ENCODE measurements at places on chromosomes 13 and 19.

DNA sequence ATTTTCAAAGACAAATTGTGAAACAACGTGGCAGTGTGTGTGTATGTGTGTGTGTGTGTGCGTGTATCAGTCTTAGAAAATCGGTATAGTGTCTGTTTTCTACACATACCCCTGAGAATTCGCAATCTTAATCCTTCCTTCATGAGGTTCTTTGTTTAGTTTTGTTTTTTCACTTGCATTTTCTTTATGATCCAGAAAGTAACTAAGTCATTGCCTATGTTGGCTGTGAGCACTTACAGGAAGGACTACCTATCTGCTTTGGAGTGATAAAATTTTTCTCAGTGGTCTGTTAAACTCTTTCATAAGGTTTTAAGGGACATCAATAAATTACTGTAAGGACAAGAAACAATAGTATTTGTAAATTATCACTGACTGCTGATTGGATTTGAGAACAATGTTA lies 1587.1 kb downstream of the PCDH9 start:
- no peaks in the 10 kb centered on the region for H3K27me3 ChIP-seq
- no peak overlapping the region for H3K4me3 ChIP-seq
- H3K4me1 ChIP-seq = no peaks in the 10 kb centered on the region
- no peaks in the 10 kb centered on the region for H3K36me3 ChIP-seq

DNA sequence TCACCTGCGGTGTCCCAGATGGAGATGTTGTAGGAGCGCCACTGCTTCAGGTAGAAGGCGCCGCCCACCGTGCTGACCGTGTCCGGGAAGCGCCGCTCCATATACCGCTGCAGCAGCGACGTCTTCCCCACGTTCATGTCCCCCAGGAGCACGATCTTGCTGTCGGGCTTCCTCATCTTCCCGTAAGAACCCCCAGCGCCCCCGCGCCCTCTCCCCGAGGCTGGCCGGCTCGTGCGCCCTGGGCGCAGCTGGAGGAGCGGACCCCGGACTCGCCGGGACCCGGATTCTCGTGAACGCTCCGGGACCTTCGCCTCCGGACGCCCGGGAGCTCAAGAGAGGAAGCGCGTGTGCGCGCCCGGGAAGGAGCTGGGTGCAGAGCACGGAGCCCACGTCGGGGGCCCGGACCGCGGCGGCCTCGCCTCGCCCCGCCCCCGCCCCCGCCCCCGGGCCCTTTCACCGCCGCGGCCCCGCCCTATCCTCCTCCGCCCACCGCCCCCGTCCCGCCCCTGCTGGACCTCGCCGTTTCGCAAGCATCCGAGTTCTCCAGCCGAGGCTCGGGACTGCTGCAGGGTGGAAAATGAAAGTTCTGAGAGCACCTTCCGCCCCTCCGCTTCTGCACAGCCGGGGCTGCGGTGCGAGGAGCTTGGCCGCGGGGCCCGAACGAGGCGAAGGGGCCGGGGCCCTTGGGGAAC lies at the start of gene RAB20:
Gene RAB20, minus strand, starts transcription at position 379 of the 692 bp plus-strand sequence. Its CDS starts 203 bp downstream, at position 176.
- no peak within 1 kb of the TSS for H3K27ac ChIP-seq
- peak; percentile 84 for DNase-seq
- H3K36me3 ChIP-seq = peaks cover 8% of the 10 kb centered on the region
- H3K4me3 ChIP-seq = peak within 1 kb of the TSS; percentile 94
- H3K4me1 ChIP-seq = peaks cover 13% of the 10 kb centered on the region

DNA sequence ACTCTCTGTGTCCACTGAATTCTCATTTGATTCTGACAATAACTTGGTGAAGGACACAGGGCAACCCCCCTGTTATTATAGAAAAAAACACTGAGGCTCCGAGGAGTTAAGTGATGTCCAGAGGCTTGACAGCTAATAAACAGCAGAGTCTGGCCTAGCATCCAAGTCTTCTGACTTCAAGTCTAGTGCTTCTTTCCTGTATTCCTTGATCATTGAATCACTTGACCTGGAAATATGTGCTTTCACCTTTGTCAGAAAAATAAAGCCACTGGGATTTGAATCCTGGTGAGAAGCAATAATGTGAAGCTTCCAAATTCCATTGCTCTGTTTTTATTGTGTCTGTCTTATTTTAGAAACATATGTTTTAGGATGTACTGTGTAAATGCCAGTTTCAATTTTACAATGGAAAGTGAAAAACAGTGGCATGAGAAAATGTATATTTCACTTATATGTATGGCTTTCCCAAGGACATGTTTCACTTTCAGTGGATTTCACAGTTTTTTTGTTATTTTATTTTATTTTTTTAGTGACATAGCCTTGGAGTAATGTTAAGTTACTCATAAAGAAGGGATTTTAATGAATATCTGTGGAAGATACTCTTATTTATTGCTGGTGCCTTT lies 190.2 kb downstream of the GPC6 start:
- H3K27ac ChIP-seq = no peak overlapping the region
- no peak for DNase-seq
- H3K4me3 ChIP-seq = no peak overlapping the region
- no peaks in the 10 kb centered on the region for H3K27me3 ChIP-seq
- H3K36me3 ChIP-seq = no peaks in the 10 kb centered on the region

GRCh38 chr13:94666065-94666464 lies 46.3 kb downstream of the SOX21 start:
- H3K27me3 ChIP-seq = no peaks in the 10 kb centered on the region
- H3K4me3 ChIP-seq = no peak overlapping the region
- DNase-seq = no peak
- no peaks in the 10 kb centered on the region for H3K36me3 ChIP-seq

GRCh38 chr19:737591-738093 lies 13.3 kb upstream of the MISP start:
- no peak overlapping the region for H3K27ac ChIP-seq
- no peak overlapping the region for H3K4me3 ChIP-seq
- DNase-seq = peak; percentile 81
- H3K27me3 ChIP-seq = no peaks in the 10 kb centered on the region
- H3K4me1 ChIP-seq = no peaks in the 10 kb centered on the region

DNA sequence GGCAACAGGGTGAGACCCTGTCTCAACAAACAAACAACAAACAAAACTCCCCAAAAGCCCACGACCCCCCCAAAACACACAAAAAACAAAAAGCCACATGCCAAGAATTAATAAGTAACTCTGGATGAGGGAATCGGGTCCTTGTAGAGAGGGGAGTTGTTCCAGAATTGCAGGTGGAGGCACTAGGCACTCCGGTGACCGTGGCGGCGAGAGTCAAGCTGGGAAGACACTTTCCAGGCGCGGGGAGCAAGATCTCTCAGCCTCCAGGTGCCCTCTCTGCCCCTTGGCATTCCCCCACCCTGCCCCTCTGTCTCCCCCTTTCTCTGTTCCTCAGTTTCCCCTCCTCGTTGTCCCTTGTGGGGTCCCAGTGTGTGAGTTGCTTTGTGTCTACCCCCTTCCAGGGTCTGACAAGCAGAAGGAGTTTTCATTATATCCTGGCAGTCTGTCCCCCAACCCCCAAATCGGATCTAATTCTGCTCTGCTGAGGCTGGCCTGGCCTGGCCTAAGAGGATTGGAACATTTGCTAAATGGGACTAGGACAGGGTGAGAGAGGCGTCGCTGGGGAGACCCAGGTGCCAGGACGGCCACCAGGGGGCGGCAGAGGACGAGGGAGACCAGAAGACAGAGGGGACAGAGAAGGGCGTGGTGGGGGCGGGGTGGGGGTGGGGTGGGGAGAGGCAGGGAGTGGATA lies 8.3 kb upstream of the CRX start:
- peak; percentile 93 for DNase-seq
- no peaks in the 10 kb centered on the region for H3K36me3 ChIP-seq
- H3K27ac ChIP-seq = no peak overlapping the region
- H3K4me3 ChIP-seq = no peak overlapping the region
- no peaks in the 10 kb centered on the region for H3K27me3 ChIP-seq
- H3K4me1 ChIP-seq = no peaks in the 10 kb centered on the region

DNA sequence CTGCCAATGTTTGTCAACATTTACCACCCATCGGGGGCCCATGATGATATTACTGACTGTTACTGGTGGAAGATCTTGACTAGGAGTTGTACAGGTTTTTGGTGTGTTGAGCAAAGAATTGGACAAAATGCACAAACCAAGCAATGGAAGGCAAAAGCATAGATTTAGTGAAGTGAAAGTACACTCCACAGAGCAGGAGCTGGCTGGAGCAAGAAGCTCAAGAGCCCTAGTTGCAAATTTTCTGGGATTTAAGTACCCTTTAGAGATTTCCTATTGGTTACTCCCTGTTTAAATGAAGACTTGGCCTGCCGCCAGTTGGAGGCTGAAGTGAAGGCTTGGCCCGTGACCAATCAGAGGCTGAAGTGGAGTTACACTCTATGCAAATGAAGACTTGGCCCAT lies 128.6 kb upstream of the KL start:
- H3K27me3 ChIP-seq = no peaks in the 10 kb centered on the region
- DNase-seq = no peak
- no peaks in the 10 kb centered on the region for H3K4me1 ChIP-seq

GRCh38 chr19:20879501-20879900 lies 43.5 kb upstream of the ZNF85 start:
- H3K36me3 ChIP-seq = peaks cover 29% of the 10 kb centered on the region
- DNase-seq = no peak

DNA sequence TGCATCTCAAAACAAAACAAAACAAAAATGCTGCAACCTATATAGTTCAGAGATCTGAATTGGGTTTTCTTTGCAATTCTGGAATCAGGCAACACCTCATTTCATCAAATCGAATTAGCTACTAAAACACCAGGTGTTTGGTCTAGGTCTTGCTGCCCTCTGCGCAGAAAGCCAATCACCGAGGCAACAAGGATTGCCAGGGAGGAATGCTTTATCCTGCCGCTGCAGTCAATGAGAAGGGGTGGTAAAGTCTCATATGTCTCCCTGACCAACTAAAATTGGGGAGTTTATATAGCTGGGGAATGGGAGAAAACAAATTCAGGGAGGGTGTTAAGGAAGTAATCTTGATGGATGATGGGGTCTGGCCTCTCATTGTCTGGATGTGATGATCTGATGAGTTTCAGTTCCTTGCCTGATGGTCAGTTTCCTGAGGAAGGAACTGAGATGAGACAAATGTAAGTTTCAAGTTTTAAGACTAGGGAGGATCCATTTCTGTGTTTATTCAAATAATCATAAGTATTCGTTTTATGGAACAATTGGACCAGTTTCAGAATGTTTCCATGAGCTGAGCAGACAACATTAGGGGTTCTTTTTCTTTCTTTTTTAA lies 5.0 kb upstream of the YJU2 start:
- no peaks in the 10 kb centered on the region for H3K4me1 ChIP-seq
- H3K27ac ChIP-seq = no peak overlapping the region
- no peak overlapping the region for H3K4me3 ChIP-seq
- H3K36me3 ChIP-seq = no peaks in the 10 kb centered on the region

- no peak overlapping the region for H3K27ac ChIP-seq
- no peak overlapping the region for H3K4me3 ChIP-seq
- no peaks in the 10 kb centered on the region for H3K27me3 ChIP-seq
- no peaks in the 10 kb centered on the region for H3K36me3 ChIP-seq
- H3K4me1 ChIP-seq = no peaks in the 10 kb centered on the region
These were observed 35.3 kb downstream of the RGCC start for GRCh38 chr13:41492432-41493260.

DNA sequence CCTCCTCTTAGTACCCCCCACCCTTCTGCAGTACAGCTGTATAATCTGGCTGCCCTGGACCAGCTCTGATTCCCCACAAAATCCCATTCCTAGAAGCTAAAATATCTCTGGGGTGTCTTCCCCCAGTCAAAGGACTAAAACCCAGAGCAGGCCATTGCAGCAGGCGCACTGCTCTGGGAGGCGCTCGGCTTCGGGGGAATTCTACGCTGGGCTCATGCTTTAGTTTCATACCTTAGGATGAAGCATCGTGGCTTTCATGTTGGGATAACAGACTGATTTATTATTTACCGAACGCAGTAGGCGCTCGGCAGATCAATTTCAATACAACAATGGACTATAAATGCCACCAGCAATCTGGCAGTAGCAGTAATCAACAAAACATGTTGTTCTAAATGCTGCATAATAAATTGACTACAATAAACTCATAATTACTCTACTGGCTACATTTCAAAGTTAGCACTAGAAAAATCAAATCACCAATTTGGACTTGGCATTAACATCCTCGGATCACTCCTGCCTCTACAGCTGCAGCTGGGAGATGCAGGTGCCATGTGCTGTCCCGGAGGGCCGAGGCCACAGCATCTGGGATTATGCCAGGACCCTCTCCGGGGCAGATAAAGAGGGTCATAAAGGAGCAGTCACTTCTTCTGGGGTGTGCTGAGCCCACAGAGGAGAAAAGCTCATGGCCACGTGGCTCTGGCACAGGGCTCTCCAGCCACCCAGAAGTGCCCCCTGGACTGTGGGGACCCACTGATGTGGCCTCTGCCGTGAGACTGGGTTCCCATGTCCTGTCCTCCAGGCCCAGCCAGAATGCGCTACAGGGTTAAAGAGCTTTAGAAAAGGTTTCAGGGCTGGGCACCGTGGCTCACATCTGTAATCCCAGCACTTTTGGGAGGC lies 35.3 kb downstream of the CEBPG start:
- H3K36me3 ChIP-seq = no peaks in the 10 kb centered on the region
- H3K27me3 ChIP-seq = no peaks in the 10 kb centered on the region
- no peak for DNase-seq
- no peaks in the 10 kb centered on the region for H3K4me1 ChIP-seq
- no peak overlapping the region for H3K4me3 ChIP-seq
- no peak overlapping the region for H3K27ac ChIP-seq

All from H9 (cell line).